ENCODE measurements at places on chromosomes 1 and 21.

DNA sequence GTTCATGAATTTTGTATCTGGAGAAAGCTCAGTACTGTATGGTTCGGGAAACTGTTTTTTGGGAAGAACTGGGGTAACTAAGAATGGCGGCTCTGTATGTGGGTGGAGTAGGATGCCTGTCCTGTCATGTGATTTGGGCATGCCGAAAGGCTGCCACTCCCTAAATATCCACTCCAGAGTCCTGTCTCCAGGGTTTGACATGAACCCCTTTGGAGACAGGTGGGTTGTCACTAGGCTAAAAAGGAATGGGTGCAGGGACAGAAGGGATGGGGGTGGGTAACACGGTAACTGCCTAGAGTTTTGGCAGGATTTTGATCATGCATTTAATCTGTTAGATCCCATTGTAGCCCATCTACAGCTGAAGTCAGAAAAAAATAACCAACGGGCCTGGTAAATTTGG, 150.1 kb downstream of the KCNJ6 start:
- DNase-seq, result no peak

DNA sequence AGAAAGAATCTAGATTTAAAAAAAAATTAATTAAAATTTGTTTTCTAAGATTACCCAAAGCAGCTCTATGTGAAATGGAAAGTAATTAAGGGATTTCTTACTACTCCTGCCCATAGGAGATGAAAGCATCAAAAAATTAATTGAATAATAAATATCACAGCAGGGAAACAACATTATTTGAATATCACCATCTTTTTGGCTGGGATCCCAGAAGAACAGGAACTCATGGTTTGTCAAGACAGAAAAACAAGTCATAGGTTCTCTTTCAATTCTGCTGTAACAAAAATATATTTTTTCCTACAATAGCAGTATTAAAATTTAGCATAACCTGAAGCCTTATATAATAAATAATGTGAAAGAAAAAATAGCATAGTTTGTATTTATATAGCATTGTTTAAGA, 1713.4 kb downstream of the NCAM2 start:
- DNase-seq, result no peak

DNA sequence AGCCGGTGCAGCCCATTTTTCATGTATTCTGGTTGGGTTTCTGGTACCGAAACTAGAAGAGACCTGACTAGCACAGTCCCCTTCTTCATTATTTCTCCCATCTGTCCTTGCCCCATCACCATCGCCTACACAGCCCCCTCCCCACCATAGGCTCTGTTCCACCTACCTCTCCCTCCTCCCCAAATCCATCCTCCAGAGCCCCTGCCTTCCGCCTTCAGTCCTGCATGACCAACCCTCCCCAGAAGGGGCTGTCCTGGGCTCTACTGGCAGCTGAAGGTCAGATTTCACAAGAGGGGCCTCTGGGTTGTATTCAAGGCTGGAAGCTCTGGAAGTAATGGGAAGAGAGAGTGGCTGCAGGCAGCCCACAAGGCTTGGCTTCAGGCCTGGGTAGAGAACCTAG, 55.2 kb downstream of the SDC3 start:
- DNase-seq, result no peak

- DNase-seq, result peak; percentile 49
Observed at GRCh38 chr1:31010086-31010989, 55.2 kb downstream of the PUM1 start.

- DNase-seq, result no peak
Observed at GRCh38 chr1:36100376-36100775, 11.7 kb downstream of the ADPRS start.
